NCI-H526 treated with DMSO at 0.1 percent for 48 hours (cell line): ENCODE measurements at places on chromosomes 4 and X.
A peak's percentile ranks its signal among the peaks of the same experiment; 100 is the strongest.

DNA sequence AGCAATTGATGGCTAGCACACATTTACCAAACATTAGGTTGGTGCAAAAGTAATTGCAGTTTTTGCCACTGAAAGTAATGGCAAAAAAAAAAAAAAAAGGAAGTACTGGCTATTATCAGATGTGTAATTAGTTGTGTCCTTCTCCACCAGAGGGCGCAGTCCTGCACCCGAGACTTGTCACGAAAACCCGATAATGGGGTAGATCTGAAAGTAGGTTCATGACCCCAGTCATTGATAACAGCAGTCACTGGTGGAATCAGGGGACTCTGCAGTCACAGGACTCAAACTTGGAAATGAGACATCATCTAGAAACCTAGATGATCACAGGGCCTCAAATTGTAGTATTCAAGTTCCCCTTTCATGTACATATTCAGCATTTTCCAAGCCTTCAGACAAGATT, 13.1 kb upstream of the ACOT9 start:
- peak; percentile 46 for DNase-seq

- no peak for DNase-seq
Measured at GRCh38 chr4:123433573-123433972, 37.0 kb downstream of the SPRY1 start.

DNA sequence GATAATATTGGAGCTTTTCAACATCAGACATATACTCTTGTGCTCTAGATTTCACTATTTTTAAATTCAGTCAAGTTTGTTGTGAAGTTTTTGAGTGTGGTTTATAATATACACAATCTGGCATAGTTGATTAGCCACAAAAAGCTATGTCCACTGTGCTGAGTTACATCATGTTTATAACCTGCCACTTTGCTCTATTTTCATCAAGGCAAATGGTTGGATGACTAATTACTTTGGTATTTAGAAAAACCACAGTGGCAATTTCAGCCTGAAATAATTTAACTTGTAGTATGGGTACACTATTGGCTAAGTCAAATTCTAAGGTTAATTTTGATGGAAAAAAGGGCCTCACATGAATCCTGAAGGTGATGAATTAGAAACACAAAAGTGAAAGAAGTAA, 262.6 kb downstream of the C4orf33 start:
- no peak for DNase-seq

GRCh38 chr4:179626687-179627086, 2184.4 kb upstream of the AGA start:
- no peak for DNase-seq

GRCh38 chrX:147522981-147523380, 388.7 kb upstream of the FMR1 start:
- DNase-seq: no peak

DNA sequence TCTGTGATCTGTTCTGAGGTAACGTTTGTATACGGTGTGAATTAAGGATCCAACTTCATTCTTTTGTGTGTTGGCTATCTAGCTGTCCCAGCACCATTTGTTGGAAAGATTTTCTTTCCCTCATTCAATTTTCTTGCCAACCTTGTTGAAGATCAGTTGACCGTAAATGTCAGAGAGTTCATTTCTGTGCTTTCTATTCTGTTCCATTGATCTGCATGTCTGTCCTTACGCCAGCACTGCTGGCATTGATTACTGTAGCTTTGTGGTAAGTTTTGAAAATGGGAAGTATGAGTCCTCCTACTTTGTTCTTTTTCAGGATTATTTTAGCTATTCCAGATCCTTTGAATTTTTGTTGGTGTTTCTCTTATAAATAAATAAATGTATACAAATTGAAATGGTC, 60.8 kb downstream of the MTMR1 start:
- no peak for DNase-seq

GRCh38 chr4:85831647-85832046, 356.7 kb downstream of the ARHGAP24 start:
- DNase-seq: no peak

DNA sequence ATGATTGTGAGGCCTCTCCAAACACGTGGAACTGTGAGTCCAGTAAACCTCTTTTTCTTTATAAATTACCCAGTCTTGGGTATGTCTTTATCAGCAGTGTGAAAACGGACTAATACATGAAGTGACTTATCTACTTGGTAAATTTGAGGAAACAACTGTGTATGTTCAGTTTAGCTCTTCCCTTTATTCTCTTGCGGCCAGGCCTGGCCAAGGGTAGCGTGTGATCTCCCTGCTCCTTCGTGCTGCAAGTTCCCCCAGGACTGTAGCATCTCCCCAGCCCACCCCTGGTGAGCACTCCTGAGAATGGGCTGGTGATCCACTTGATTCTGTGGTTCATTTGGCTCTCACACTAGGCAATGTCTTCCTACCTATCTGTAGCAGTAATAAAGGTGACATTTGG, 53.2 kb upstream of the CHRNA9 start:
- DNase-seq: no peak

- DNase-seq: no peak
Measured at GRCh38 chr4:150491132-150492049, 90.6 kb upstream of the MAB21L2 start.

DNA sequence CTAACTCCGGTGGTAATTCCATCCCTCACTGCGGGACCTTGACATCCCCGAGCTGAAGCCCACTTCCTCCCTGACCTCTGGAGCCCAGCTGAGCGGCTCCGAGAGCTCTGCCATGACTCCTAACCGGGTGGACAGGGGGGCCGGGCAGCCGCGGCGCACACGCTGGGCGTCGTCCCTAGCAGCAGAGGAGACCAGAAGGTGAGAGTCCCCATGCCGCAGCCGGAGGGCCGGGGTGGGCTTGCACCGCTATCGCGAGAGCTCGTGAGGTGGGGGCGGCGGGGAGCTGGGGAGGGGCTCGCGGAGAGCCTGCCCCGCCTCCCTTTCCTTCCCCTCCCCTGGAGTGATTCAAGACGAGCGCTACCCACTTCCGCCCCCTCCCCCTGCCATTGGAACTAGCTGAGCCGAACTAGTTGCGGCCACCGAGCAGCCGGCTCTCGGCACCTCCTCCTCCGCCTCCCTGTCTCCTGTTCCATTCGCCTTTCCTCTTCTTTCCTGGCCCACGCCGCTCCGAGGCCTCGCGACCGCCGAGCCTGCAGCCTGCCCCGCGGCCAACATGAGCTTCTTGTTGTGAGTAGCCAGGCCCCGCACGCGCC, at the start of gene MOB1B:
Gene MOB1B, plus strand, starts transcription at position 386 of the 593 bp plus-strand sequence. Its CDS starts 168 bp downstream, at position 554.
- peak; percentile 63 for DNase-seq

DNA sequence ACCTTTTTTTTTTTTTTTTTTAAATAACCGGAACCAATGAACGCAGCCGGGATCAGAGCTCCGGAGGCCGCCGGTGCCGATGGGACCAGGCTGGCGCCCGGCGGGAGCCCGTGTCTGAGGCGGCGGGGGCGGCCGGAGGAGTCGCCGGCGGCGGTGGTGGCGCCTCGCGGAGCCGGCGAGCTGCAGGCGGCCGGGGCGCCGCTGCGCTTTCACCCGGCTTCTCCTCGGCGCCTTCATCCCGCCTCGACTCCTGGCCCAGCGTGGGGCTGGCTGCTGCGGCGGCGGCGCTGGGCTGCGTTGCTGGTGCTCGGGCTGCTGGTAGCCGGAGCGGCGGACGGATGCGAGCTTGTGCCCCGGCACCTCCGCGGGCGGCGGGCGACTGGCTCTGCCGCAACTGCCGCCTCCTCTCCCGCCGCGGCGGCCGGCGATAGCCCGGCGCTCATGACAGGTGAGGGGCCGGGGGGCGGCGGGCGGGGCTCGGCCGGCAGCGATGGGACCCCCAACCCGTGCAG, 337 bp downstream of the STIM2 start:
- peak; percentile 55 for DNase-seq

DNA sequence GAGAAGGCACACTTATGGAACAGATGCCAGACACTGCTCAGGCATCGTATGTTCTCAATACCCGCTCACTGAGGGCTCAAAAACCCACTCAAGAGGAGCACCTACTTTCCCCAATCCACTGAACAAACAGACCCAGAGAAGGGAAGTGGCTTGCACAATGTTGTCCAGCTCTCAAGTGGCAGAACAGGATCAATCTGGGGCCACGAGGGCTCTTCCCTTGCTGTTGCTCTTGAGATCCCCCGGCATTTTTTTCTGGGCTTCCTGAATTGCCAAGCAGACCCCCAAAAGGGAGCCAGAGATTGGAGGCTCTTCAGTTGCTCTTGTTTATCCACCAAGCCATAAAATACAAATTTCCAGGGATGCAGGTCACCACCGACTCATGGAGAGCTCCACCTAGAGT, 35.7 kb downstream of the IDS start:
- DNase-seq: no peak

DNA sequence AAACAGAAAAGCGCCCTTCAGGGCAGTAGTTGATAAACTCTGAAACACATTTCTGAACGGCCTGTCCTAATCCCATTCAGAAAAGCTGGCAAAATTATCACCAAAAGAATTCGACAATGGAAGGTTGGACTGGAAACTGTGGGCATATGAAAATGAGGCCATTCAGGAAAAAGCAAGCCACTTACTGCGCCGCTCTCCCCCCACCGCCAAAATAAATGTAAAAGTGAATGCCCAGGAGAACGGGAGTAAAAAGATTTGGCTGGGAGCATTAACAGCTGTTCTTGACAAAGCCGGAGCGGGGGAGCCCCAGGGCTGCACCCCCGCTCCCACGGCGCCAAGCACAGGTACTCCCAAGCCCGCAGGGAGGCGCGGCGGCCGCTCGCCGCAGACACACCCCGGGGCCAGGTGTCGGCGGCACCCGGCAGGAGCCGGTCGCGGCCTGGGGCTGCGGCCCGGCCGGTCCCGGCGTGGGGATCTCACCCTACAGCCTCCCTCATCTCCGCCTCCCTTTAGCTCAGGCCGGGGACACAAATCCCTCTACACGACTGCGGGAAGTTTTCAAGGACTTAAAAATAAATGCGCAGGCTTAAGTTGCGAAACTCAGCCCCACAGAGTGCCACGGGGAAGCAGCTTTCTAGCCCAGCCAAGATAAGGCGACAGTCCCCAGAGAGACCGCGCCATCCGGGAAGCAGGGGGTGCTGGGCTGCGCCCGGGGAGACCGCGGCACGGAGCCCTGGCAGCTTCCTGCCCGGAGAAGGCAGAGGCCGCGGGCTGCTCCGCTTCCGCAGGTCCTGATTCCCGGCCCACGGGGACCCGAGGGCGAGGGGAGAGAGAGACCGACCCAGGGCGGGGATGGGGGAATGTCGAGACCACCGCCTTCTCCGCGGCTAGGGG, 593 bp downstream of the SH3RF1 start:
- DNase-seq: peak; percentile 59

GRCh38 chrX:65755786-65756185, 88.3 kb downstream of the MSN start:
- no peak for DNase-seq

GRCh38 chr4:95640311-95640710, 91.5 kb upstream of the UNC5C start:
- DNase-seq: no peak
